HAP-1 (cell line): ENCODE measurements at places on chromosomes 16 and 17.

DNA sequence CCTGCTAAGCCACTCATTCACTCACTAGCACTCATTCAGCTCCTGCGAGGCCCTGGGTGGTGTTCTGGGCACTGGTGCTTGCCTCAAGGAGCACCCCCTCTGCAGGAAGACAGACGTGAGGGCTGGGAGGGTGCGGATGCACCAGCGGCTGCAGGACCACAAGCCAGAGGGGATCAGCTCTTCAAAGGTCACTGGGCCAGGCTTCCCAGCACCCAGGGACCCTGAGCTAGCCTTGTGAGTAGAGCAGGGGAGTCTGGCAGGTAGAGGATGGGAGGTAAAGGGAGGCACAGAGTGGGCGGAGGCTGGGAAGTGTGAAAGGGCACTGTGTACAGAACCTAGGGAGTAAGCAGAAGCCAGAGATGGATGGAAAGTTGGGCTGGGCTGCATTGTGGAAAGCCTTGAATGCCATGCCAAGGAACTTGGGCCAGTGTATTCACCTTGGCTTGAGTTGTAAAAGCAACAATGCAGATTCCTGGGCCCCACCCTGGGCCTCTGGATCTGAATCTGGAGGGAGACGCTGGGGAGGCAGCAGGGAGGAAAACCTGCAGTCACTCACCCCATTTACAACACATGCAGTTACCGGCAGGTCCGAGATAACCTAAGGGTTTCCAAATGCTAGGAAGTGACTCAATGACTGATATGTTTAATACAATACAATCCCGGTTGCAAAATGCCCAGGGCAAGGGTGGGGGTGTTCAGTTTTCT, 1.7 kb downstream of the IL4R start:
- peak; percentile 18 for DNase-seq

GRCh38 chr16:65572156-65572555, 450.3 kb upstream of the CDH11 start:
- no peak for DNase-seq

GRCh38 chr16:3328643-3329042, 23.3 kb downstream of the ZNF75A start:
- DNase-seq: no peak

DNA sequence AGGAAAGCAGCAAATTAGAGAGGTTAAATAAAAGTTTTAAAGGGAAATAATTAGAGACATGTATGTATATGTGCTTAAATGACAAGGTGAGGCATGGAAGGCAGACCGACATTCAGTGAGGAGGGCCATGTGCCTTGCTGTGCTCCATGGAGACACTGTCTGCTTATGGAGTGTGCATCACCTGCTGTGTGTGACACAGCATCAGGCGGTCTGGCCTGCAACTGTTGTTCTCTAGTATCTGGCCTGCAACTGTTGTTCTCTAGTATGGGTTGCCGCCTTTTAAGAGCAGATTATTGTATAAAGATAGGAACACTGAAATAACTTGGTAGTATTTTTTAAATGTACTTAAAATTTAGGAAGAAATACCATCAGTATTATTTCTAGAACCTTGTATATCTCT, 225.1 kb downstream of the LGALS9B start:
- DNase-seq: no peak

- DNase-seq: peak; percentile 61
Measured at GRCh38 chr17:42428141-42428944, 5.3 kb upstream of the CAVIN1 start.
